ENCODE measurements at places on chromosomes 3 and 15.

DNA sequence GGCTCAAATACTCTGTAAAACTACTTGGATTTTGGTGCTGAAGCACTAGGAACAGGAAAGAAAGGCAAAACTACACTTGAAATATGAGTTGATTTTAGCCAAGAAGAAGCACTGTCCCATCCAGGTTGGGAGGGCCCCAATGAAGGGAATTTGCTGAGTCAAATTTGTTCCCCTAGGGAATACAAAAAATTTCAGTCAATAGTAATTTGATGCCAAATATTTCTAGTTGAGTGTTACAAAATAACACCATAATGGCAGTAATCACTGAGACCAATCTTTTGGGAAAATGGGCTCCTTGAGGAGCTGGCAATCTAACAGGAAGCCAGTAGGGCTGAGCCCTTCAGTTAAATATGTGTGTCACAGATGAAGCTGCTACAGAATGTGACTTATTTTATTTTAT is 896.9 kb downstream of the DIPK2A start:
- DNase-seq: no peak

- DNase-seq: peak; percentile 79
Observed at GRCh38 chr15:75202251-75203016, 752 bp downstream of the C15orf39 start.

DNA sequence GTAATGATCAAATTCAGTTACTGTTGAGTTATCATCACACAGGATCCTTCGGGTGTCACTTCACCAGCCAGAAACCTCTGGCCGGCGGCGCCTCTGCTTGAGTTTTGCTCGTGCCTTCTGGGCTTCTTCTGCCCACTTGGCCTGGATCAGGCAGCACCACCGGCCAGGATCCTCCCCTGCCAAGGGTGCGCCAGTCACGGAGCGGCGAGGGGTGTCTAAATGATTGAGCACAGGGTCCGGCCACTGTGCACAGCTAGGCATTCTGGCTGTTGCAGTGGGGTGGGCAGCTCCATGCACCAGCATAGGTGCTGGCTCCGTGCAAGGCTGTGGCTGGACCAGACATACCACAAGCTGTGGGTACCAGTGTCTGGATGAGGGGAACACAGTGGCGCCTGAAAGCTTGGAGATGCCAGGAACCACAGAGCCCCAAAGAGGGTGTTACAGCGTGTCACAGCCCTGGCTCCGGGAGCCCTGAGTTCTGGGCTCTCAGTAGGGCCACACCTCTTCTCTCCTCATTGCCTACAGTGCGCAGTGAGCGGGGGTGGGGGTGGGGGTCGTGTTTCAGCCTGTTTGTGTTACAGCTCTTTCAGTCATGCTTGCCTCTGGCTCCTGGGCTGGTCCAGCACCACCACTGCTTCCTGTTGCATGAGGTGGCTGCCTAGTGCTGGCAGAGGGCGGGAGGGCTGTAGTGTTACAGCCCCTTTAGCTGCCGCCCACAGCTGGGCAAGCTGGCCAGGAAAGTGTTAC is 169.4 kb downstream of the FNDC3B start:
- peak; percentile 84 for DNase-seq

DNA sequence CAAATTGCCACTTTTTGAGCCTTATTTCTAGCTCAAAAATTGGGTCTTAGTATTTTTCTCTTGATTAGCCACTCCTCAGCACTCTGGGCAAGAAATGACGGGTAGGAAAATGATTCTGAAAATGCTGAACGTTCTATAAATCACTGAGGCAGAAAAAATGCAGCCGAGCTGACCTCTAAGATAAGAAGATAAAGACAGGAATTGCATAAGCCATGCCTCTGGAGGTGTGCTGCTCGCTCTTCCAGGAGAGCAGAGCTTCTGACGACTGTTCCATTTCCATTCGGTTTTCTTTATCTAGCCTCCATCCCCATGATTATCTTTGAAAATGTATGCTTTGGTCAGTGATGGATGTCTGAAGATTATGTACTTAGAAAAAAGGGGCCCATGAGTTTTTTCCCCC is 558.8 kb upstream of the ADAMTS9 start:
- DNase-seq: no peak

DNA sequence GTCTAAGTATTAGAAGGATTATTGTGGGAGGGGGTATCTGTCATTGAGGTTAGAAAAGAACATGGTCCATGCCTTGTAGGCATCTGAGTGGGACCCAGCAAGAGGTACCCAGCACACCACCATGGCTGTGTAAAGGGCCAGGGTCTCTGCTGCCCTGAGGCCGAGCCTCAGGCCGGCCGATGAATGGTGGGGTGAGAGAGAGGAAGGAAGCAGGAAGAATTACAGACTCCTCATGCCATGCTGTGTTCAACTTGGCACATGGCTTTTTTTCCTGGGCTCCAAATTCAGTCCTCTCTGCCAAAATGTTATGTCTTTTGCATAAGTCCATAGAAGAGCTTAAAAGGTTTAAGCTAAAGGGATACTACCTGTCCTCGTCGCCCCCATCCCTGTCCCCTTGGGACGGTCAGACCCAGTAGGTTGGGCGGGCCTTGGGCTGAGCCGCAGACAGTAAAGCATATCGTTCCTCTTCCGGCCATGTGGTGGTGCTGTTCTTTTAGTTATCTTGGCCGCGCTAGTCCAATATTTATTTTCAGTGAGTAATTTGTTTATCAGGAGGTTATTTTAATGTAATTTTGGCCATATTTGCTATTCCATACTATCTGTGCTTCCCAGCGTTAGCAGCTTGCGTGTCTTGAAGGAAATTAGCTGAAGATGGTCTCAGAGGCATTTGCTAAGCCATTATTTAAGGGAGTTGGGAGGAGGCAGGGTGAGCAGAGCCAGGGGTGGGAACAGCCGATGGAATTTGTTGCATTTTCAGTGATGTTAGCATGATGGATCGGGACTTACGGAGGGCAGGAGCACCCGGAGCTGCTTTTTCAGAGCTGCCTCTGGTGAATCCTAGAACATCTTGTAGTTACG is 152.4 kb downstream of the AGBL1 start:
- peak; percentile 20 for DNase-seq

GRCh38 chr3:197026481-197026866 is 3.1 kb downstream of the MELTF start:
- DNase-seq: no peak

GRCh38 chr3:177852001-177852807 is 654.9 kb upstream of the TBL1XR1 start:
- DNase-seq: peak; percentile 39

GRCh38 chr3:169391672-169392071 is 271.8 kb downstream of the MECOM start:
- no peak for DNase-seq

DNA sequence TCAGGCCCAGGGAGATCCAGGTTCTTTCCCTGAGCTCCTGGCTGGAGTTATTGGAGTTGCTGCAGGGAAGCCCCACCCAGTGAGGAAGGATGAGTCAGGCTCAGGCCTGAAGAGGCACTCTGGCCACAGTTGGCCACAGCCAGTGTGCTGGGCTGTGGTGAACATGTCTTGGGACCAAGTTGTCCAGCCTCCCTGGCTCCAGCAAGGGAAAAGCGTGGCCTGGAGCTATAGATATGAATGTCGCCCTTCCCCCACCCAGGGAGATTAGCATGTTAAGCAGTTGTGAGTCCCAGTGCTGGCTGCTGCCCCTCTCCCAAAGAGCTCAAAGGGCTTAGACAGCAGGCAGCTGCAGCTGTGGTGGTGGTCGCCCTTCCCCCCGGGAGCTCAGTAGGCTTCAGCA is 963.2 kb downstream of the ROBO2 start:
- DNase-seq: peak; percentile 9

GRCh38 chr3:192812743-192813383 is 85.5 kb upstream of the FGF12 start:
- DNase-seq: peak; percentile 64

- DNase-seq: no peak
Observed at GRCh38 chr3:31312400-31312799, 220.3 kb upstream of the STT3B start.

- peak; percentile 72 for DNase-seq
Observed at GRCh38 chr3:33277193-33277882, at the start of gene FBXL2. Gene FBXL2, plus strand, starts transcription at chr3:33277442. Its CDS starts 71 bp downstream, at chr3:33277513.

DNA sequence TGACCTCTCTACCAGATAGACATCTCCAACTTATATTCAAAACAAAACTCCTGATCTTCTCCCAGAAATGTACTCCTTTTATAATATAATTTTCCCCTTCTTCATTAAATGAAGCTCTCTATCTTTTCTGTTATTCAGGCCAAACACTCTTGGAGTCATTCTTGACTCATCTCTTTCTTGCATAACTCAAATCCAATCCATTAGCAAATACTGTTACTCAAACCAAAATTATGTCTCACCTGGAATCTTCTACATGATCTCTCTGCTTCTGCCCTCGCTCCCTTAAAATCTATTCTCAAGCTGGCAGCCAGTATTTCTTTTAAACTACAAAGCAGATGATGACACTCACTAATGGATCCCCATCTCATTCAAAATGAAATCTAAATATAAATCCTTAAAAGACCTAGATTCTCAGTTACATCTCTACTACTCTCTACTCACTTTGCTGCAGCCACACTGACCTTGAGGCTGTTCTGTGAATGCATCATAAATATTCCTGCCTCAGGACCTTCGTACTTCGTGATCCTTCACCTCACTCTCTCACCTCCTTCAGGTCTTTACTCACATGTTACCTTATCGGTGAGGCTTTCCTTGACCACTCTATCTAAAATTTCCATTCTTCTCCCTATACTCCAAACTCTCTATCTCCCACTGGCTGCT is 160.9 kb downstream of the TBC1D5 start:
- no peak for DNase-seq

DNA sequence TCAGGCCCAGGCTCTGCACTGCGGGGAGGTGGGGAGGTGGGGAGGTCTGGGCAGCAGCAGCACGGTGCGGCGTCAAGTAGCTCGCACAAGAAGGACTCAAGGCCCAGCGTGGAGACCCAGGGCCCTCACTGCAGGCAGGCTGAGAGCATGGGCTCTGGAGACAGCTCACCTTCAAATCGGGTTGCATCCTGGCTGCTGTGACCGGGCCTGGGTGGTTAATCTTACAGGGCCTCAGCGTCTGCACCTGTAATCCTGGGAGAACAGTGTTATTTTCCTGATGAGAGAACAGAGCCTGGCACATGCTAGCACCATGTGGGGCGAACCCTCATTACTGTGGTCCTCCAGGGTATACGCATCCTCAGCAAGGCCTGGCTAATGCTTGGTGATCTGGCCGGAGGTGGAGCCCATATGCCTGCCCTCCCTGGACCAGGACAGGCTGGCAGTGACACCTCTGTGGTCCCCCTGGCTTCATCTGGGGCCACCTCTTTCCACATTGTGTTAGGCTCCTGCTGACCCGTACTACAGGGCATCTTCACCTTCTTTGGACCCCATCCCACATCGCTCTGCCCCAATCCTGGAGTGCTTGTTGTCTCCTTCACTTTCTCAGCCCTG is 55.5 kb downstream of the RGMA start:
- no peak for DNase-seq

DNA sequence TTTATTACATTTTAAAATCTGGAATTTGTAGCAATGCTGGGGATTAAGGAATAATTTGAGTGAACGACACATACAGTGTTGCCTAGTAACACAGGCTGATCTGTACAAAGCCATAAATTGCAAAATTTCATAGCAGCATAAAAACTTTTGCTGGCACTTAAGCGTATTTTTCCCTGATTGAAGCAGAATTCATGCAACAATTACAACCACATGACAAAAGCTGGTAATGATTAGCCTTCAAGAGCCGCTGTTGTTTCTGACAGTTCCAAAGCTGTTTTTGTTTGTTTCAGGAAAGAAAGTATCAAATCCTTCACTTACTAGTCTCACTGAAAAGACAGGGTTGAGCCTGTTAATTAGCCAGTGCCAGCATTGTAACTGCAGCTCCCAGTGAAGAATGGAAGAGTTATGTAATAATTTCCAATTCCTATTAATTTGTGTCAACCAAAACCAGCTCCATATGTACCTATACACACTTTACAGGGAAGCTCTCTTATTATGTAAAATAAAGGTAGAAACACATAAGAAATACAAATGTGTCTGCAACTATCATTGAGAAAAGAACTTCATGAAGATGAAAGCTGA is 60.7 kb downstream of the AGTR1 start:
- no peak for DNase-seq

DNA sequence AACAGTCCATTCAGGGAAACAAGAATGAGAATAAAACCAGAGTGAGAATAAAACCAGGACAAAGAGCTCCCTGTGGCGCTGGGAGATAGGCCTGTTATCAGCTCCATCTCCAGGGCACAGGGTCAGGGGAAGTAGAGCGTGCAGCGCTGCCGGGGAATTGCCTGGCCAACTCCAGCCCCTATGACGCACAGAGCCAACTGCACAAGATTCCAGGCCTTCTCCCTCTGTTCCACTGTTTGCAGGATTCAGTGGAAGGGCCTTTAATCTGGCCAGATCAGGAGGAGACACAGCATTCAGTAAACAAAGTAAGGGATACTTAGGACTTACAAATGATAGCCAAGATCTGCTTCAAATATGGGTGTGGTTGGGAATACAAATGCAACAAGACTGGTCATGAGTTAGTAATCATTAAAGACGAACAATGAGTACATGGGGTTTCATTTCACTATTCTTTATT is 49.4 kb downstream of the ITGB5 start:
- DNase-seq: peak; percentile 72

GRCh38 chr3:56219894-56220805 is 248.1 kb downstream of the ERC2 start:
- peak; percentile 1 for DNase-seq

- no peak for DNase-seq
Observed at GRCh38 chr15:28179270-28179669, 80.2 kb upstream of the OCA2 start.

- peak; percentile 32 for DNase-seq
Observed at GRCh38 chr3:135806317-135806716, 159.2 kb upstream of the PPP2R3A start.

DNA sequence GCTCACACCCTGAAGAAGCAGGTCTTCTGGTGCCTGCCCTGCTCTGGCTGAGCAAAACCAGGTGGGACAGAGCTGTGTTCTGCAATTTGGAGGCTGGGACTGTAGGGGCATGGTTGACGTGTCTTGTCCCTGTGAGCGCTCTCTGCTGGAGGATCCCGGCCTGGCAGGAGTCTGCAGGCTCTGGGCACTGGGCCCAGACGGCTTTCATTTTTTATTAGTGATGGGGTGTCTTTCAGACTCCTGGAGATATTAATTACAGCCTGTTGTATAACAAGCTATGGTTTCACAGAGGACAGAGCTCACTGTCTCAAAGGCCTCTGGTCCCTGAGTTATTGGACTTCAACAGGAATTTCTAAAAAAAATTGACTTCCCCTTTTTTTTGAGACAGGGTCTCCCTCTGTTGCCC is 29.5 kb upstream of the ZNF710 start:
- peak; percentile 62 for DNase-seq

DNA sequence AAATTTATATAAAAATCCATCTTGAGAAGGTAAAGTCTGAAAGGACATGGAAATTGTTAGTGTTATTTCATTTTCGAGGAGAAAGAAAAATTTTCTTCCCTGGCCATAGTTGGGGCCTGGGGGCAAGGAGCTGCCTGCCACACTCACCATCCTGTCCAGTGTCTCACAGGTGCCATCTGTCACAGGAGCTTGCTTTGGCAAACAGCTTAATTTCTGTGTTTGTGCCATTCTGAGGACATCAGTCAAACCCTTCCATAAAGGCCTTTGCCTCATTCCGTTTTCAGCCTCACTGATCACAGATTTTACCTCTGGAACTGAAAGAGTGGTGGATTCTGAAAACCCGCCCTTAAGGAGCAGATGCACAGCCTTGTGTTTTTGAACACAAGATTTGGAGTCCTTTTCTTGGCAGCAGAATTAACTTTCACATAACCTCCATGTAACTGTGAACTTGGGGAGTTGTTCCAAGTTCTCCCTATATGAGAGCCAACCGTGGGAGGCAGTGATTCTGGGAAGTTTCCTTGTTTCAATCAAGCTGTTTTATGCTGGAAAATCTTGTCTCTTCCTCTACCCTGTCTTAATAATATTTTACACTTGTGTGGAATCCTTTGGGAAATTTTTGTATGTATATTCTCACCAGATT is 254.7 kb downstream of the CACNA2D3 start:
- DNase-seq: no peak

Data from M059J (cell line).